ENCODE measurements at places on chromosomes 1 and 21.

DNA sequence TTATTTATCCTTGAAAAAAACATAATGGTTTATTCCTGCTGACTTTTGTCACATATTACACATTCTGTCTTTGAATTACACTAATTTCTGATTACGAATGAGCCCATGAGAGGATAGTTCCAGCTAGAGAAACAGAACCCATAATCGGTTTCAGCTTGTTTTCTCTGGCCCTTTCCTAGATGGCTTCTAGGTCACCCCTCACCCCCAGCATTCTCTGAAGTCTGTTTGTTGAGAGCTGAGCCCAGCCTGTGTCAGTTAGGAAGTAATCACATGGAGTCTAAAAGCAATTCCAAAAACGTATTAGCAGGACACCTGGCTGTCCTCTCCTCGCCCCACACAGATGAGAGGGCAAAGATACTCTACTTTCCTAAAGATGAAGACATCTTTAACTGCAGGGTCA lies 48.9 kb downstream of the KIAA1614 start:
- no peak for DNase-seq

GRCh38 chr1:198157847-198158725 lies 1.3 kb downstream of the NEK7 start:
- DNase-seq, result peak; percentile 46

GRCh38 chr1:225940385-225941151 lies 452 bp downstream of the LEFTY2 start:
- no peak for DNase-seq

DNA sequence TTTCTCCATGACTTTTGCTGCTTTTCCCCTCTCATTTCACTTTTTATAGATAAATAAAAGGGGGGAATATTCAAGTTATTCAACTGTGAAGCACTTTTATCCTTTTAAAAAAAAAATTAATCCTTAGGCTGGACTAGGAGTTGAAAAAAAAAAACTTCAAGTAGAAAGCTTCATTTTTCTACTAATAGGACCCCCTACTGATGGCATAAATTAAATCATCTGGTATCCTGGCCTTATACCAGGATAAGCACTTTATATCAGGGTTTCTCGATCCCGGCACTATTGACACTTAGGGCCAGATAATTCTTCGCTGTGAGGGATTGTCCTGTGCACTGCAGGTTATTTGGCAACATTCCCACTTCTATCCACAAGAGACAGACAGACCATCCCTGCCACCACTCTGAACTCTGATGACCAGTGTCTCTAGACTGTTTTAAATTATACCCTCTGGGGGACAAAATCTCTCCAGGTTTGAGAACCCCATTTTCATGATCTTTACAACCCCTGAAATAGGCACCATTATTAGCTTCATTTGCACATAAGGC lies 17.6 kb downstream of the USP33 start:
- DNase-seq, result no peak

DNA sequence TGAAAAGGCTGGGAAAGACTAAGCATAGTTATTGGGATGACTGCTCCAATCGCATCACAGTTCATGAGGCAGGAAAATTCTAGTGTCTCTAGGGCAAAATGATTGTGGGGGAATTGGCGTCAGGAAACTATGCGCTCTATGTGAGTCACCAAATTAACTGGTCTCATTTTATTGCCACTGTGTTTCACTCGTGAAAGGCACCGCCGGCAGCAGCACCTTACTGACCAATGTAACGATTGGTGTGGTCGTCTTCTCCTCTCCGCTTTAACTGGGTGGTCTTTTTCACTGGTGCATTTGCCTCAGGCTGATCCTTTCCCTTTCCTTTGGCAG lies 83.5 kb downstream of the SPAG17 start:
- DNase-seq, result no peak
